ENCODE measurements at places on chromosomes 2 and 18.

DNA sequence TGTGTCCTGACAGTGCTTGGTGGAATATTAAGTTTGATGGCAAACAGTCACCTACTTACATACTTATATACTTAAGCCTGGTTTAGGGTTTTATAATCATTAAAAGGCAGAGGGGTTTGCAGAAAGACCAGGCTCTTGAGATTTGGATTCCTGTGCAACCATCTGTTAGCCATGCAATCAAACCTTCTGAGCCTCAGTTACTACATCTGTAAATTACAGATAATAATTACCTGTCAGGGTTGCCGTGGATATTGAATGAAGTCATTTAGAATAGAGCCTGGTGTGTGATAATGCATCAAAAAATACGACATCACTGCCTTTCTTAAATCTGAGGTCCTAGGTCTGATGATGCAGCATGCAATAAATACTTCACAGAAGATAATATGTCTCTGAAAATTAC, 152.9 kb downstream of the ARHGAP28 start:
- DNase-seq: no peak

- DNase-seq: no peak
Observed at GRCh38 chr2:42748840-42749239, 15.1 kb downstream of the OXER1 start.

DNA sequence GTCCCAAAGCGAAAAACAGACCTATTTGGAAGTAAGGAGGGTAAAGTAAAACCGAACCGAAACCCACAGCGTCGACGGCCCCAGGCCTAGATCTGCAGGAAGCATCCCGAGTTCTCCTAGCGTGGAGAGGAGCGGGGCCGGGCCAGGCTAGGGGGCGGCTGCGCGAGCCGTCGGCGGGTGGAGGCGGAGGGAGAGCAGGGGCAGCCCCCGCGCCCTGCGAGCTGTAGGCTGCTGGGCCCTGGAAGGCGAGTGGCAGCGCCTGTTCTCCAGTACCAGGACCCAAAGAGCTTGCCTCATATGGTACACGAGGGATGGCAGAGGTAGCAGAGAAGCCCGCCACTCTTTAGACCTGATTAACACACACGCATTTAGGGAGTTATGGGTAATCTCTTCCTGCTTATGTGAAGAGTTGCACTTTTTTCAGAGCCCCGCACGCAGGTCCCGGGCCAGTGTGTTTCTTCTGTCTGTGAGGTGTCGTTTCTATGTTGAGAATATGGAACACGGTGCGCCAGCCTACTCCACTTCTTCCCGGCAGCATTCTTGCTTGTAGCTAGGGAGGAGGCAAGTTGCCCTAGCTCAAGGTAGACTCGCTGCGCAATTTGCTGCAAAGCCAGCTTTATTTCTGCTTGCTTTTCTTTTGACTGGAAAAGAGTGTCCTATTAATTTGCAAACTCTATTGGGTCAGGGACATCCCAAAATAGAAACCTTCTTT, 71.1 kb downstream of the ARHGEF33 start:
- peak; percentile 3 for DNase-seq

- peak; percentile 42 for DNase-seq
Observed at GRCh38 chr2:191382801-191383200, 137.6 kb downstream of the MYO1B start.

- no peak for DNase-seq
Observed at GRCh38 chr18:47422524-47422923, 171.1 kb upstream of the SKOR2 start.

DNA sequence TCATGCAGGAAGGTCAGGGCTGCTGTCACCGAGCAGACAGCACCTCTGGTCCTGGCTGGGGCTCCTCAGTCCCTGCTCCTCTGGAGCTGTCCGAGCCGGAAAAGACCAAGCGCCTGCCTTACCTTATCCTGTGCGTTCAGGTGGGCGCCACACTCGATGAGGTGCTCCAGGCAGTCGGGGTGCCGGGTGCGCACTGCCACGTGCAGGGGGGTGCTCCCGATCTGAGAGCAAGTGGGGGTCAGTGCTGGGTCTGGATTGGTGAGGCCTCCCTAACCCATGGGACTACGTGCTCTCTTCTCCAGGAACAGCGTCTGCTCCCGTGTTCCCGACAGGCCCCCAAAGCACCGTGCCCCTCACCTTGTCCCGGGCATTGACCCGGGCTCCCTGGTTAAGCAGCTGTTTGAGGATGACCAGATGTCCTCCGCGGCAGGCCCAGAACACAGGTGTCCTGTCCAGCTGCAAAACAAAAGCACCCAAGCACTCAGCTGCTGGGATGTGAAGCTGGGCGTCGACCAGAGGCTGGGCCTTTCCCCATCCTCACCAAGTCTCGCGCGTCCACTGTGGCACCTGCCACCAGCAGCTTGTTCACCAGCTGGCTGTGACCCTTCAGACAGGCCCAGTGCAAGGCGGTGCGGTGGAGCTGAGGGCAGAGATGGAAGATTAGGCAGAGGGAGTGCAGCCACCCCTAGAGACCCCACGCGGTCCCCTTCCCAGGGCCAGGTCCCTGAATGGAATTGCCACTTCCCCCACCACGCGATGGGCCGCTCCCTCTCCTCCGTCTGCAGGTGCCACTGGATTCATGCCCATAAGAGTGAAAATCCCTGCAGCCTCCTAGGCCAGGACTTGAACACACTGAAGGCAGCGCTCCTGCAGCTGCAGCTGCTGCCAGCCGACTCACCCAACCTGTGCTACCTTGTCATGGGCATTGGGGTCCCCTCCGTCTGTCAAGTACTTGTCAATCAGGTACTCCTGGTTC, 3.7 kb downstream of the ANKRD23 start:
- DNase-seq: no peak

- DNase-seq: no peak
Observed at GRCh38 chr2:143852759-143853158, 667.2 kb downstream of the ZEB2 start.

GRCh38 chr2:190666895-190667294, 18.0 kb downstream of the NAB1 start:
- DNase-seq: no peak

GRCh38 chr2:18934886-18935285, 345.5 kb upstream of the NT5C1B start:
- no peak for DNase-seq

- DNase-seq: no peak
Observed at GRCh38 chr18:49013961-49014604, 63.3 kb upstream of the SMAD7 start.

DNA sequence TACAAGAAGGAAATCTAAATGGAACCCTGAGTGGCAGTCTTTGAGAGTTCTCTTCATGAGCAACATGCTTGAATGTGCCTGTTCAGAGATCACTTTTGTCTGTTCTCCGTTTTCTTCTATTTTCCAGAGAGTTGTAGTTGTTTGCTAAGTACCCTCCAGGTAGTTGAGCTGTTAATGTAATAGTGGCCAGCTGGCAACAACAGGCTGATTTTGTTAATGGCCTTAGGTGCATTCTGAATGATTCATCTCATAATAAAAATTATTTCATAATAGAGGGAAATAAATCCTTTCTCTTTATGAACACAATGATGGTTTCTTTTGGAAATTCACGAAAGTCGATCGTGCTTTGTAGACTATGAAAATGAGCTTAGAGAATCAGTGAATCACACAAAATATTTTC, 136.8 kb downstream of the LRP1B start:
- DNase-seq: no peak

- DNase-seq: no peak
Observed at GRCh38 chr2:224416656-224417360, 14.9 kb upstream of the FAM124B start.

DNA sequence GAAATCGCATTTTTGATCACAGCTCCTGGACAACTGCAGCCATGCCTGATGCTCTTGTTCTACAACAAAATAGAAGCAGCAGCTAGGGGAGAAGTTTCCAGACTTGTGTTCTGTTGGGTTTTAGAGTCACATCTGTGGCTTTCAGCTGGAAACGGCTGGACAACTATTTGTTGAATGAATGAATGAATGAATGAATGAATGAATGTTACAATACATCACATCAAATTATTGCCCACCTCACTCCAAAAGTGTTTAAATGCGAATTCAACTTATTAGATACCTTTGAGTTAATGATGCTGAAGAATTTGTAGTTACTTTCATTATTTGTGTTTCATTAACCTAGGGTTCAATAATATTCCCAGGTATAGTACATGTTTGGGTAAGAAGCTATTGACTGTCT, 8.5 kb upstream of the METTL21A start:
- no peak for DNase-seq

- no peak for DNase-seq
Observed at GRCh38 chr2:134703426-134703825, 15.4 kb downstream of the TMEM163 start.

DNA sequence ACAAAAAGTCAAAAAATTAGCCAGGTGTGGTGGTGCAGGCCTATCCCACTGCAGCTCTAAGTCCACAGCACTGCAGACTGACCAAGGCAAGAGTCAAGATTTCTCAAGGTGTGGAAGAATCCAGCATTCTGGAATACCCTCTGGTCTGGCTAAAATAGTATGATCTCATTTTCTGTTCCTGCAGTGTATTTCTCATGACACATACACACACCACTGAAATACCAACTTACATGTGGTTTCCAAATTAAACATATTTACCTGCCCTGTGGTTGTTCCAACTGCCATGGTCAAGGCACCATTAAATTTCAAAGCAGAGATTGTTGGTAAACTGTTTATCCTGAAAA, 30.9 kb downstream of the NOL10 start:
- no peak for DNase-seq

Measured in RPMI7951 (cell line).